ENCODE measurements at places on chromosomes 7 and 10.

- no peak for DNase-seq
Measured at GRCh38 chr7:86664486-86664885, 20.8 kb downstream of the GRM3 start.

DNA sequence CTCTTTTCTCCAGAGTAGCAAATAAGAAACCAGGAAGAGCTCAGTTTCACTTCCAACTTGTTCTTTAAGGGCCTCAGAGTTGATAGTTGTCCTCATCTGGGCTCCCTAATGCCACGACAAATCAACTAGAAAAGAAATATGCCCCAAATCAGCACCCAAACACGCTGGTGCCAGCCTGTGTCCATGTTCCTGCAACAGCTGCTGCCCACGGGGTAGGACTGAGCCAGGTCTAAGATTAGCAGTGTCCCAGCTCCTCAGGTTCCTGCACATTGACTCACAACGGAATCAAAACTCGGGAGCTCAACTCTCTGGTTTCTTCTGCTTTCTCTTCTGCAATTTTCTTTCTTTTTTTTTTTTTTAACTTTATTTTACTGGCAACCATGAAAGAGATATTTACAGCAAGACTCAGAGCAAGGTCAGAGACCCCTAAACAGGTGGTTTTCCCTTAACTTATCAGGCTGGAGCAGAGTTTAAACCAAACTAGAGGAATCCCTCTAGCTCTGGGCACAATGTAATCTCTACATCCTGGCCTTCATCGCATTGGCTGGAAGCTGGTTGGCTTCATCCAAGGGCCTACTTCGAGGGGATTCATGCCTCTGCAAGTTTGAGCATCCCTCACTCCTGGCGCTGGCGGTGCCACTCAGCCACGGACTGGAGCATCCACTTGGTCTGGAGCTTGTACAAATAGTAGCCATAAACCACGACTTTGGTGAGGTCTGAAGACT lies 126.1 kb downstream of the PFKFB3 start:
- no peak for DNase-seq

GRCh38 chr10:132333386-132333785 lies 1.4 kb downstream of the LRRC27 start:
- no peak for DNase-seq

- no peak for DNase-seq
Measured at GRCh38 chr7:157766098-157766497, 429.3 kb downstream of the DNAJB6 start.

GRCh38 chr10:70956029-70956759 lies 67.8 kb upstream of the PCBD1 start:
- DNase-seq = peak; percentile 13
